Fibroblast of gingiva (primary cell): ENCODE measurements at places on chromosomes 11 and 22.
A peak's percentile ranks its signal among the peaks of the same experiment; 100 is the strongest.

DNA sequence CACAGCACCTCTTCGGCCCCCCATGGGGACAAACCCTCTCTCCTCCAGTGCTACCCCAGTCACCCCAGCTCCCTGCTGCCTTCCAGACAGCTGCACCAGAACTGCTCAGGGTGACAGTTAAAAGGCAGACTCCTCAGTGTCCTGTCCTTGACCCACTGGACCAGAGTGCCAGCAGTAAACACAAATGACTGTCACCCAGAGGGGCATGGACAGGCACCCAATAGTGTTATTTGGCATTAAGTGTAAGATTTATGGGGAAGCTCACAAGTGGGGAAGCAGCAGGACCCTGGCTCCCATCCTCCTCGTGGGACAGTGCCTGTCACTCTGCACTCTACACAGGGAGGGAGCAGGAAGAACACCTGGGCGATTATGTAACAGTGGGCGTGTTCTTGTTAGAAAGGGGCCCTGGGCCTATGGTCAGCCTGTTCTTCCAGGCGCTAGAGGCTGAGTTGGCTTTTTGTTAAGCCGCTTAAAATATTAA lies 5.0 kb downstream of the RPS19BP1 start:
- DNase-seq: no peak

GRCh38 chr11:31361743-31362142 lies 7.8 kb downstream of the DCDC1 start:
- no peak for DNase-seq

DNA sequence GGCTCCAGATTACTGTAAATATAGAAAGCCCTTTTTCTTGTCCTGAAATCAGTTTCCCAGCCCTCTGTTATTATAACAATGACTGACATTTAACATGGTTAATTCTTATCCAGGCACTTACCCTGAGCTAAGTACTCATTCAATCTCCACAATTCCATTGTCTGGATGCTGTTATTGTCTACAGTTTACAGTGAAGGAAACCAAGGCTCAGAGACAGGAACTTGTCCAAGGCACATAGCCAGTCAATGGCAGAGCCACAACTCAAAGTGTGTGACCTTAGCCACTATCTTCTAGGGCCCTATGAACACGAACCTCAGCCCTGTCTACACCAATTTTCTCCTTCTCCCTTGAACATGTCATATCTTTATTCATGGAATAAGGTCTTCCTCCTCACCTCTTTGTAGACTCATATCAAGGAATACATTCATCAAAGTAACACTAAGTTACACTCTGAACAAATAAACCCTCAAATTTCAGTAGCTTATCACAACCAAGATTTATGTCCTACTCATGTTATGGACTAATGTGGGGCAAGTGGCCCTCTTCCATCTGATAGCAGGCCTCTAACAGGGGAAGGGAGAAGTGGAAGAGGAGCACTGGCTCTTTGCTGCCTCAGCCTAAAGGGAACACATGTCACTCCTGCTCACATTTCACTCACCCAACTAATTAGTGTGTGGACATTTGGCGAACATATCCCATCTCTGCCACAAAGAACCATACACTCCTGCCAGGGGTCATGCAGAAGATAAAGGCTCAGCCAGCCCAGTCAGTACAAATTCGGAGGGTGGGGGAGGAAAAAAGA lies 39.3 kb upstream of the APLNR start:
- no peak for DNase-seq

GRCh38 chr22:35133702-35134380 lies 67.9 kb downstream of the ISX start:
- no peak for DNase-seq

DNA sequence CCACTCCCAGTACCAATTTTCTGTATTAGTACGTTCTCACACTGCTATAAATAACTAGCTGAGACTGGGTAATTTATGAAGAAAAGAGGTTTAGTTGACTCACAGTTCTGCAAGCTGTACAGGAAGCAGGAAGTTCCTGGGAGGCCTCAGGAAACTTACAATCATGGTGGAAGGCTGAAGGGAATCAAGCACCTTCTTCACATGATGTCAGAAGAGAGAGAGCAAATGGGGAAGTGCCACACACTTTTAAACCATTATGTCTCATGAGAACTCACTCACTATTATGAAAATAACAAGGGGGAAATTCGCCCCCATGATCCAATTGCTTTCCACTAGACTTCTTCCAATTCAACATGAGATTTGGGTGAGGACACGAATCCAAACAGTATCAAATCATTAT lies 271.4 kb downstream of the ETS1 start:
- no peak for DNase-seq

GRCh38 chr11:61587951-61588727 lies 7.3 kb upstream of the SYT7 start:
- DNase-seq: no peak

DNA sequence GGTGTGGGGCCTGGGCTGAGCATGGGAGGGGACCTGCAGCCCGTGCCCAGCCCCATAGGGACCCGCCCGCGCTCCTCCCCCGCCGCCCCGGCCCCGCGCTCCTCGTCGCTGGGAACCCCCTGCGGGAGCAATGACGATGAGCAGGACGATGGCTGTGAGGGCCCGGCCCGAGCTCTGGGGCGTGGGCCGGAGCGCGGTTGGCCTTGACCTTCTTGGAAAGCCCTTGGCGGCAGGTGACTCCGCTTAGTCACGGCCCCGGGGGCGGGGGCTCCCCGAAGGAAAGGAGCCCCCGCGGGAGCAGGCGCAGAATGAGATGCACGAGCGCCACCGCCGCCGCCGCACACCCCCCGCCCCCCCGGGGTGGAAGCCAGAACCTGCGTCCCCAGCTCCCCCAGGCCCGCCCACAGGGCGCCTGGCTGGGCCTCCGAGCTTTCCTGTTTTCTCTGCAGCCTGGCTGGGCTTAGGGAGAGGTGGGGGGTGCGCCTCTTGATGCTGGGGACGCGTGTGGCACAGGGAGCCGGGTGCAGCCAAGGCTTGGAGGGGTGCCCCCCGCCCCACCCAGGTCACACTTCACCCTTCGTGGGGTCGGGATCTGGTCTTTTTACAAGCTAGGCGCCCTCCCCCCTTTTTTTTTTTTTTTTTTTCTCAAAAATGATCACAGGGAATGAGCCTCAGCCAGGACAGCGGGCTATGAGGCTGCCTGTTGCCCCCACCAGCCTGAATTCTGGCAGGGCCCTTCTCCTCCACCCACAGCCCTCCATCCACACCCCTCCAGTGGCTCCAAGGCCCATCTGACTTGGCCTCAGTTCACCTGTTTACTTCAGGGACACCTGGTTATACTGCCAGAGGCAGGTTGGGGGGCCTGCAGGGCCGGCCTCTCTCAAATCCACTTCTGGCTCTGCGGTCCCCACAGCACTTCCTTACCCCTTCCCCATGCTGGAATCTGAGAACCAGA lies 17.9 kb downstream of the CRELD2 start:
- peak; percentile 83 for DNase-seq

- DNase-seq: no peak
Observed at GRCh38 chr11:104075706-104076105, 39.3 kb downstream of the DDI1 start.

GRCh38 chr22:29541845-29542244 lies 11.7 kb downstream of the THOC5 start:
- no peak for DNase-seq

DNA sequence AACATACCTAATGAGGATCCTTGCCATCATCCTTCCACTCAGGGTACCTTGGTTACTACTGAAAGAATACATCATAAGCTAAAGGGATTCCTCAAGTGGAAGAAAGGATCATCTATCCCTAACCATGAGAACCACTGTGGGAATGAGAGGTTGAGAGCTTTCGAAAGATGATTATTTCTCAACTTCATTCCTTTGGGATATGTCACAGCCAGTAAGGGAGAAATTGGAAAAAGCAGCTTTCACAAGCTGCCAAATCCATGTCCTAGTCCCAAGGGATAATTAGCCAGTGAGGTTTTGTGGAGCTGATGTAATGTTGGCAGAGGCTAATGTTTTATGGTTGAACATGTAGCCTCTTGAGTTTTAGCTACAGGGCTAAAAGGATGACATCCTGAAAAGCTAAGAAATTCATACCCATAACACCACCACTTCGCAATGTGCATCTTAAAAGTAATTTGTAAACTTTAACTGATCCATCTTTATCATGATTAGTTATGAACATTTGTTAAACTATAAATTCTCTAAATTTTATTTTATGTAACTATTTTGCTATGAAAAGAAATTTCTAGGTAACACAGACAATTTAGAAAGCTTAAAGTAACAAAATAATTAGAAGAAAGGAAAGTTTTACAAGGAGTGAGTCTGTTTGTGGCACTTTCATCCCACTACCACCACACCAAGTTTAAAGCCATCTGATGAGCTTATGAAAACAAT lies 123.9 kb downstream of the MRTFA start:
- DNase-seq: peak; percentile 99

DNA sequence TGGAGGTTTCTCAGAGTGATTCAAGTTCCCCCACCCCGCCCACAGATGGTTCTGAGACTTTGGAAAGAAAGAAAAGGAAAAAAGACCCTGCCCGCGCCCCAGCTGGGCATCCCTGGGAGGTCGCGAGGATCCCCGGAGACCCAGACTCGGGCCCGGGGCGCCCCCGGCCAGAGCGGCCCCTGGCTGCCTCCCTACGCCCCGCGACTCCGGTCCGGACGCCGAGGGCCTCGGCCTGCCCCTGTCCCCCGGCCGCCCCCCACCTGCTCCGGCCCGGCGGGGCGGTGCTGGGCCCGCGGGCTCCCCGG lies 2.3 kb upstream of the AIFM3 start:
- no peak for DNase-seq

- no peak for DNase-seq
Observed at GRCh38 chr11:38582756-38583155, 1984.7 kb upstream of the RAG2 start.

GRCh38 chr22:44147008-44147645 lies 33.6 kb upstream of the PARVG start:
- no peak for DNase-seq

DNA sequence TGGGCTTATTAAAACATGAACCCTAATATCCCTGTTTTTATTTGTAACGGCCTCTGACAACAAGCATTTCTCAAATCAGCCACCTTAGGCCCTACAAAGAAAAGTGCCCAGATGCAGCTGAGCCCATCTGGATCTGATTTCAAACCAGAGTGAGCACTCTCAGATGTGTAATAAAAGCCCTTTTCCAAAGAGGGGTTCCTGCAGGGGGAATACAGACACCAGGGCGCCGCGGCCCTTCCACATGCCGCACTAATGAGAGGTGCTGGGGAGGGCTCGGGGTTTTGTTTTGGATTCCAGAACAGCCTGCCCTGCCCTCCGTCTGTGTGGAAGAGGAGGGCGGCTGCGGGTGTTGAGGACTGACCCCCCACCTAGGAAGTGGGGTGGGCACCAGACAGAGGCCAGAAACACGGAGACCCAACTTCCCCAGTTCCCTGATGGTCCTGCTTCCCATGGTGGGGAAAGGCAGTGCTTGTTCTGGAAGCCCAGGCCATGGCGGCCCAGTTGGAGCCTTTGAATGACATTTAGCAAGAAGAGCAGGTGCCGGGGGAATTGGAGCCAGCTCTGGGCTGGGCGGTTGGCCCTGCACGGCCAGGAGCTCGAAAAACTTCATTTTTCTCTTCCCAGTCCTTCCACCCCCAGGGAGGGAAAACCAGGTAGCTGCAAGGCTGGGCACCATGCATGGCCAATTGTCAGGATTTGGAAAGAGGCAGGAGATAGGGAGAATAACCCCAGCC lies 63.7 kb downstream of the MACROD1 start:
- DNase-seq: no peak

- no peak for DNase-seq
Observed at GRCh38 chr11:123233975-123234334, 38.9 kb upstream of the CLMP start.

GRCh38 chr11:80074837-80075236 lies 634.0 kb upstream of the TENM4 start:
- DNase-seq: no peak

DNA sequence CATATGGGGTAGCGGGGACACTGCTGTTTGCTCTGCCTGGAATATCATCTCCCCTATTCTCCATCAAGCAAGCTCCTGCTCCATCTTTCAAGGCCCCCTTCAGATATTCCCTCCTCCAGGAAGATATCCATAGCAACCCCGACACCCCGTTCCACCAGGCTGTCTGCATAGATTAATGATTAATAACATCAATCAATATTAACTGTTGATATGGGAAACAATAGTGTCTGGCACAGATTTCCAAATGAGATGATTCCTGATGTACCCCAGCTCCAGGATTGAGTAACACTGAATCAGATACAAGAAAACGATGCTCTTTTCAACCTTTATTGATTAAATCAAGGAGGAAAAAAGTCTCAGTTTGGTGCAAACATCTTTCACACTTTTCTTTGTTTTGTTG lies 7.5 kb upstream of the TPST2 start:
- DNase-seq: no peak
